ENCODE measurements at places on chromosomes 4 and X. TPM values are rescaled to one million over a fixed set of nuclear protein-coding genes. Genes with fewer than 3 reads are reported as not detected.

BEX5 gene
- total RNA-seq, result 2.2 TPM

RHOXF1 gene
- not detected for total RNA-seq

FRMD7 gene
- total RNA-seq, result not detected

KLF8 gene
- total RNA-seq, result 15.2 TPM

SYP gene
- total RNA-seq, result 2.5 TPM

SPANXA2 gene
- not detected for total RNA-seq

SPANXC gene
- total RNA-seq, result not detected

CFAP299 gene
- not detected for total RNA-seq

NEIL3 gene
- total RNA-seq, result 34.6 TPM

PFKFB1 gene
- 0.23 TPM for total RNA-seq

CTSO gene
- total RNA-seq, result 5.5 TPM

GRCh38 chrX:16897445-16897844, 27.3 kb upstream of the RBBP7 start:
- H3K27me3 ChIP-seq, result peaks cover 5% of the 10 kb centered on the region
- H3K36me3 ChIP-seq, result no peaks in the 10 kb centered on the region
- no peak for DNase-seq
- no peak overlapping the region for H3K27ac ChIP-seq
- peaks cover 6% of the 10 kb centered on the region for H3K4me1 ChIP-seq
- H3K4me3 ChIP-seq, result no peak overlapping the region

DNA sequence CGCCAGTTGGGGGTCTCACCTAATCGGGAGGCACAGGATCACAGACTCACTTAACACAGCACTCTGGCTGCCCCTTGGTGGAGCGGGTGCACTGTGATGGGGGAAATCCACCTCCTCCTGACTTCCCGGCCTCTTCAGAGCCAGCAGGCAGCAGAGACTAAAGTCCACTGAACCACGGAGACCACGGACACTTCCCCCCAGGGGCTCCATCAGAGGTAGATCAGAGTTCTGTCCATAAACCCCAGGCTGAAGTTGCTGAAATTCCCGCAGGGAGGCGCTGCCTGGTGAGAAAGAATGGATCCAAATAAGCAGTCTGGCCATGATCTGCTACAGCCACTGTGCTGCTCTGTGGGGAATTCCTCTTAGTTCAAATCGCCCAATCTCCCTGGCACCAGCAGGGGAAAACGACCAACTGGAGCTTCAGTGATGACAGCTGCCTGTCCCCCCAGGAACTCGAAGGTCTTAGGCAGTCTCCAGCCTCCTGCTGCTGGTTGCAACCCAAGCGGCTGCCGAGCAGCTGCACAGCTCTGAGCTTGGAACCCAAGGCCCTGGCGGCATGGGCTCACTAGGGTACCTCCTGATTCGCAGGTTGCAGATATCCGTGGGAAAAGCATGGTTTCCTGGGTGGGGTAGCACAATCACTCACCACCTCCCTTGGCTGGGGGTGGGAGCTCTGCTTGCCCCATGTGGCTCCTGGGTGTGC, 106.9 kb upstream of the DCAF12L2 start:
- no peak overlapping the region for H3K4me3 ChIP-seq
- no peak overlapping the region for H3K27ac ChIP-seq
- H3K4me1 ChIP-seq, result no peaks in the 10 kb centered on the region
- no peaks in the 10 kb centered on the region for H3K27me3 ChIP-seq
- no peak for DNase-seq

DNA sequence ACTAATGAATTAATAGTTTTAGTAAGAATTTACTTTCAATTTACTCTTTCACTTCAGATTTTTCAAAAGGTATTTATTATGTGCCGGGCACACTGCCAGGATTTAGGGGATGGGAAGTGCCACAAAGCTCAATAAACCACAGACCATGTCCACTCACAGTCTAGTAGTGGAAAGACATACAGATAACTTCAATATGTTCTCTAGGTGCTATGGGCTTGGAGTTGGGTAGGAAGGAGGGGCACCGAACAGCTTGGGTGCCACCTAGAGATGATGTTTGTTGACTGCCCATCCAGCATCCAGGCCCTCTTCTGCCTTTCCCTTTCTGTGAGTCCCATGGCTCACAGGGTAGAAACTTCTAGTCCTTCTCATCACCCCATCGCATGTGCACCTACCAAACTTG, 17.8 kb downstream of the MFAP3L start:
- H3K36me3 ChIP-seq, result no peaks in the 10 kb centered on the region
- H3K4me1 ChIP-seq, result peaks cover 4% of the 10 kb centered on the region
- DNase-seq, result no peak
- H3K4me3 ChIP-seq, result no peak overlapping the region

DNA sequence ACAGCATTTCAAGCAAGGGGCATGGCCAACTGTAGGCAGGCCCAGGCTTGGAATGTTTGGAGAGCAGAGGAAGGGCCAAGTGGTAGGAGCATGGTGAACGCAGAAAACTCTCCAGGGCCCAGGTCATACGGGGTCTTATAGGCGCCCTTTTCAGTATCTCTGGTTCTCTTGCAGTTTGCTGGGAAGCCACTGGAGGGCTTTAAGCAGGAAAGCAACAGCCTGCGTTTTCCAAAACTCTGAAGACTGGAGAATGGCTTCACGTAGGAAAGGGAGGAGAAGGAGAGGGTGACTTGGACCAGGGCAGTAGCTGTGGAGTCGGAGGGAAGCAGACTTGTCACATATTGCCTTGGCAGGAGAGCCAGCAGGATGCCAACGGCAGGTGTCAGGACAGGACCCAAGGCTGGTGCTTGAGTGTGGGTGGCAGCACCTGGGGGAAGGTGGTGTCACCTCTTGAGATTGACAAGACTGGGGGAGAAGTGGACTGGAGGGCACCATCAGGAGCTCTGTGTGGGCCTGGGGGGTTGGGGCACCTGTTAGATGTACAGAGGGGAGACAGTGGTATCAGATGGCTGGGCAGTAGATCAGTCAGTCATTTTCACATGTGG, 21.9 kb downstream of the TKTL1 start:
- H3K4me1 ChIP-seq, result peaks cover 45% of the 10 kb centered on the region
- no peak overlapping the region for H3K4me3 ChIP-seq
- no peak for DNase-seq

- H3K4me3 ChIP-seq, result peak overlapping the region; percentile 18
- H3K27me3 ChIP-seq, result peaks cover 2% of the 10 kb centered on the region
- H3K36me3 ChIP-seq, result peaks cover 5% of the 10 kb centered on the region
- peak; percentile 13 for DNase-seq
- peaks cover 65% of the 10 kb centered on the region for H3K4me1 ChIP-seq
These were observed 16.3 kb upstream of the IDS start for GRCh38 chrX:149521438-149521837.

DNA sequence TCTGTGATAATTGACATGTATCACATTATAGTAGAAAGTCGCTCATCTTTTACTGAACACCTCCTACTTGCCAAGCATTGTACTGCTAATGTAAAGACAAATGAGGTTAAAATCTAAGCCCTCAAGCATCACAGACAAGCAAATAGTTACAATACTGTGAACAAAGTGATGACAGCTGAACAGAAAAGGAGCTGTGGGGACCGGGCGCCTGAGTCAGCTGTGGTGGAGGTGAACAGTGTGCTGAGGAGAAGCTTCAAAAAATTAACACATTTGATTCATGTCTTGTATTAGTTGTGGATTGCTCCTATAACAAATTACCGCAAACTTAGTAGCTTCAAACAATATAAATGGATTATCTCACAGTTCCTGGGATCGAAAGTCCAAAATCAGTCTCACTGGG, 124.3 kb downstream of the MAPK10 start:
- no peak overlapping the region for H3K27ac ChIP-seq
- H3K4me1 ChIP-seq, result no peaks in the 10 kb centered on the region
- no peaks in the 10 kb centered on the region for H3K36me3 ChIP-seq
- peaks cover 2% of the 10 kb centered on the region for H3K27me3 ChIP-seq

GRCh38 chr4:81839347-81840042, 367.8 kb upstream of the RASGEF1B start:
- no peak overlapping the region for H3K4me3 ChIP-seq
- H3K36me3 ChIP-seq, result no peaks in the 10 kb centered on the region
- DNase-seq, result no peak

- H3K4me1 ChIP-seq, result no peaks in the 10 kb centered on the region
- no peaks in the 10 kb centered on the region for H3K27me3 ChIP-seq
- H3K36me3 ChIP-seq, result no peaks in the 10 kb centered on the region
- no peak overlapping the region for H3K4me3 ChIP-seq
- no peak overlapping the region for H3K27ac ChIP-seq
These were observed 129.6 kb downstream of the LUZP4 start for GRCh38 chrX:115419069-115419468.

- H3K4me1 ChIP-seq, result peaks cover 26% of the 10 kb centered on the region
- H3K27ac ChIP-seq, result no peak overlapping the region
- no peaks in the 10 kb centered on the region for H3K27me3 ChIP-seq
- DNase-seq, result peak; percentile 40
- no peak overlapping the region for H3K4me3 ChIP-seq
These were observed 13.3 kb downstream of the OFD1 start for GRCh38 chrX:13747836-13748235.

DNA sequence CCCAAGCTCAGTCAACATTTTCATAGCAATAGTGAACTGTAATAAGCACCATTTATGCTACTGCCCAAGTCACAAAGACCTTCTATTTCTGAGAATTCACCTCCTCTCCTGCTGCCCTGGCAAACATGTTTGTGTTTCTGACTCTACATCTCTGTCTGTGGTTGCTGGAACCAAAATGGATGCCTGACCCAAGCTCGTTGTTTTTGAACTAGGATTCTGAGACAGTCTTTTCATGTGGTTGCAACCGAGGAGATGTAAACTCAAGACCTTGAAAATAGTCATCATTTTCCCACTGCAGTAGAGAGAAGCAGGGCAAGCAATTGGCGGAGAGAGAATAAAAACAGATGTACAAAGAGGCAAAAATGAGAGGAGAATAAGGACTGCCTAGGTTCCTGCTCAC, 160.2 kb downstream of the RAB28 start:
- H3K36me3 ChIP-seq, result peaks cover 1% of the 10 kb centered on the region
- peaks cover 5% of the 10 kb centered on the region for H3K4me1 ChIP-seq
- no peaks in the 10 kb centered on the region for H3K27me3 ChIP-seq
- DNase-seq, result no peak

- no peaks in the 10 kb centered on the region for H3K4me1 ChIP-seq
- H3K4me3 ChIP-seq, result no peak overlapping the region
- H3K27ac ChIP-seq, result no peak overlapping the region
- no peaks in the 10 kb centered on the region for H3K36me3 ChIP-seq
These were observed 358.4 kb upstream of the MAGEB16 start for GRCh38 chrX:35439692-35440091.

GRCh38 chr4:42633605-42634388, 23.1 kb downstream of the ATP8A1 start:
- H3K4me3 ChIP-seq, result no peak overlapping the region
- H3K4me1 ChIP-seq, result peaks cover 17% of the 10 kb centered on the region

DNA sequence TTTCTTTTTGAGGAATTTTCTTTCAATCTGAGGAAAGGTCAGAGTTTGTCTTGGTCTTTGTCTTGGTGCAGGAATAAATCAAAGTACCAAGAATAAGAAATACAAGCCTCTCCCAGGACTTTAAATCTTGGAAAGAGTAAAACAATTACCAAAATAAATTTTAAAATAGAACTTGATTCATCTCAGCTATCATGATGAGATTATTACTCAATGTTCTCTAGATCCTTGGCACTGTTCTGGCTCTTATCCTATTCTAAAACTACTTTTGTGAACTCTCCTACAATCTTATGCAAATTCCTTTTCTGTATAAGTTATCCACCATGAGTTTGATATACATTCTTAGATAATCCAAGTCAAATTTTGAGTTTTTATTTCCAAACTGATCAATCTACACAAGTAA, 464.3 kb downstream of the PPARGC1A start:
- no peak for DNase-seq
- no peaks in the 10 kb centered on the region for H3K4me1 ChIP-seq
- H3K27me3 ChIP-seq, result no peaks in the 10 kb centered on the region
- H3K4me3 ChIP-seq, result no peak overlapping the region

DNA sequence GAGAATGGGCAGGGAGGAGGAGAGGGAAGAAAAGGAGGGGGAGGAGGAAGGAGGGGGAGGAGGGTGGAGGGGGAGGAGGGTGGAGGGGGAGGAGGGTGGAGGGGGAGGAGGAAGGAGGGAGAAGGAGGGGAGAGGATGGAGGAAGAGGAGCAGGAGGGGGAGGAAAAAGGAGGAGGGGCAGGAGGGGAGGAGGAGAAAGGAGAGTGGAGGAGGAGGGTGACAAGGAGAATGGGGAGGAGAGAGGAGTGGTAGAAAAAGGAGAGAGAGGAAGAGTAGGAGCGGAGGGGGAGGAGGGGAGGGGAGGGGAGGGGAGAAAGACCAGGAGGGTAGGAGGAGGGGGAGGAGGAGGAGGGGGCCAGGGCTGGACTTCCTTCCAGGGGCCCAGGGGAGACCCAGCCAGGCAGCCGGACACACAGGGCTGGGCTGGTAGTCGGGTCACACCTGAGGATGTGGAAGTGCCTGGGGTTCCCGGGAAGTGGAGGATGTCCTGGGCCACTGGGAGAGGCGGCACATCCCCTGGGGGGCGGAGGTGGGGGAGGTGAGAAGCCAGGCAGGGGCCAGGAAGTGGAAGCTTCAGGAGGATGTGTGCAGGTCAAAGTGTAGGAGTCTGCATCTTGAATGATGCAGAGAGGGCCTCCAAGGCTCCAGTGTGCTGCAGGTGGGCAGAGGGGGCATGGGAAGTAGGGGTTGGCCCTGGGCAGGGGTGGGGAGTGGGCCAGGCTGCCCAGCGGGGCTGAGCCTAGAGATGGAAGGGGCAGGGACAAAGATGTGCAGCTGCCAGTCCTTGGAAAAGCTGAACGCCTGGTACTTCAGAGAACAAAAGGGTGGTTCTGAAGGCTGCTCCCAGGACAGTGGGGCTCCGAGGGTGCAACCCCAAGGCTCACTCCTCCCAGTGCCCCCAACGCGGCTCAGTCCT, 18.8 kb downstream of the IL3RA start:
- no peak for DNase-seq
- H3K4me1 ChIP-seq, result peaks cover 11% of the 10 kb centered on the region
- no peak overlapping the region for H3K27ac ChIP-seq
- H3K27me3 ChIP-seq, result no peaks in the 10 kb centered on the region

- DNase-seq, result no peak
- H3K27ac ChIP-seq, result no peak overlapping the region
- H3K36me3 ChIP-seq, result no peaks in the 10 kb centered on the region
- H3K4me1 ChIP-seq, result peaks cover 29% of the 10 kb centered on the region
- peaks cover 37% of the 10 kb centered on the region for H3K27me3 ChIP-seq
These were observed 581 bp upstream of the FAM114A1 start for GRCh38 chr4:38866973-38867477.

- no peaks in the 10 kb centered on the region for H3K4me1 ChIP-seq
- peak; percentile 11 for DNase-seq
- no peaks in the 10 kb centered on the region for H3K36me3 ChIP-seq
- no peaks in the 10 kb centered on the region for H3K27me3 ChIP-seq
These were observed 195.0 kb upstream of the HS3ST1 start for GRCh38 chr4:11623726-11624037.

DNA sequence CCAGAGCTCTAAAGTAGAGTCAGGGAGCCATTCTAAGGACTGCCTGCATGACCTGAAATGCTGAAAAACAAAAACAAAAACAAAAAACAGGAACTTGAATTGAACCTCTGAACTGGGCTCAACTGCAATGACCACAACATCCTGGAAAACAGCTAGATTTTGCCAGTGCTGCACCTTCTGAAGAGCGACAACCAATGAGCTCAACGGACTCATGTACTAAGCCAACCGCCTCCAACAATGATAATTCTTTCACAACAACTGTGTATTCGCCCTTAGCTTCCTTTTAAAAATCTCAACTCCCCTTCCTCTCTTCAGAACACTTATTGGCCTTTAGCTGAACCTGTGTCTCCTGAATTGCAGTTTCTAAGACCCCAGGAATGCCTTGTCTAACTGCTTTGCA, 69.8 kb downstream of the HAUS3 start:
- peak overlapping the region; percentile 78 for H3K27ac ChIP-seq
- peaks cover 4% of the 10 kb centered on the region for H3K36me3 ChIP-seq
- peak overlapping the region; percentile 0 for H3K4me3 ChIP-seq
- H3K4me1 ChIP-seq, result peaks cover 37% of the 10 kb centered on the region
